ENCODE measurements at places on chromosomes 2 and 18. TPM values are rescaled to one million over a fixed set of nuclear protein-coding genes. Genes with fewer than 3 reads are reported as not detected.

GRCh38 chr2:60445684-60446179, 107.7 kb downstream of the BCL11A start:
- no peaks in the 10 kb centered on the region for H3K36me3 ChIP-seq
- no peak overlapping the region for H3K27ac ChIP-seq
- no peak overlapping the region for H3K4me3 ChIP-seq
- no peak for DNase-seq
- peaks cover 6% of the 10 kb centered on the region for H3K4me1 ChIP-seq

The RAB17 gene
- total RNA-seq: 1.1 TPM

The TUBB8B gene
- not detected for total RNA-seq

DNA sequence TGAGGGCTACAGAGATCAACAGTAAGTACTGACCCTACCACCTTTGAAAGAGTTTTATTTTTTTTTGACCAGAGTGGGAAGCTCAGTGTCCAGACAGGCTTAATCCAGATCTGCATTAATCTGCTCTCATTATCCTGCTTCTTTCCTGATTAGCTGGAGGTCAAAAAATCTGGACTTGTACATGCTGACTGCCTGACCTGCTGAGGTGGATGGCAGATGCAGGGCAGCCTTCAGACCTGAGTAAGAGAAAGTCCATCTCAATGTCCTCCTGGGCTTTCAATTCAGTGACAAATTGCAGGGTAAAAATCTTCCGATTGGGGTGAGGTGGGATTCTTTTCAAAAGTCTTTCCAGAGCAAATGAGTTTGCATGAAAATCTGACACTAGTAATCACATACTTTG, 998.8 kb upstream of the PIK3C3 start:
- no peaks in the 10 kb centered on the region for H3K36me3 ChIP-seq
- no peak for DNase-seq
- no peaks in the 10 kb centered on the region for H3K4me1 ChIP-seq
- no peak overlapping the region for H3K27ac ChIP-seq

DNA sequence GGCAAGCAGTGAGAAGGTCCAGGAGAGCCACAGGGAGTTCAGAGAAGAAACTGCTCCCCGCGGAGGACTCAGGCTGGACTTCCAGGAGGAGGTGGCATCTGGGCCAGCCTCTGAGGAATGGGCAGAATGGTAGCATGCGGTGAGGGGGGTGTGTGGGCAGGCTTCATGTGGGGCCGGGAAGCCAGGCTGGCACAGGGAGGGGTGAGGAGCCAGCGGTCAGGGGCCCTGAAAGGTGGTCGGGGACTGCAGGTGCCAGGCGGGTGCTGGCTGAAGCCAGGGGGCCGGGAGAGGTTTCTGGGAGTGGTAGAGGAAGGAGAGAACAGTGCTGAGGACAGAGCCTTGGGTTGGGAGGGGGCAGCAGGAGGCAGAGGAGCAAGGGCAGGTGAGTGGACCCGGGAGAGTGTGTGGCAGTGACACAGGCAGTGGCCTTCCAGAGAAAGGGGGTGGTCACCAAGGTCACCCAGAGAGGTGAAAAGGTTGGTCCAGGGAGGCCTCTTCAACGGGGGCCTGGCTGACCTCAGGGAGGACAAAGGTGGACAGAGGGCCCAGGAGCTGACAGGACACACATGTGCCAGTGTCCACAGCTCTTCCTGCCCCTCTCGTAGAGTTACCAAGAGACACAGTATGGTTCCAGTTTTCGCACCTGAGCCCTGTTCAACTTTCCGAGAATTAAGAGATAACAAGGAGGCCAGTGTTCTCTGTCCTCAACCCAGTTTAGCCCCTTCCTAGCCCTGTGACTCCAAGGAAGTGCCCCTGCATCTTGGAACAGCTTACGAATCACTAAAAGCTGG, 101.2 kb upstream of the ASB18 start:
- no peaks in the 10 kb centered on the region for H3K36me3 ChIP-seq
- no peak overlapping the region for H3K27ac ChIP-seq
- no peak overlapping the region for H3K4me3 ChIP-seq

The DPP10 gene
- total RNA-seq: not detected

DNA sequence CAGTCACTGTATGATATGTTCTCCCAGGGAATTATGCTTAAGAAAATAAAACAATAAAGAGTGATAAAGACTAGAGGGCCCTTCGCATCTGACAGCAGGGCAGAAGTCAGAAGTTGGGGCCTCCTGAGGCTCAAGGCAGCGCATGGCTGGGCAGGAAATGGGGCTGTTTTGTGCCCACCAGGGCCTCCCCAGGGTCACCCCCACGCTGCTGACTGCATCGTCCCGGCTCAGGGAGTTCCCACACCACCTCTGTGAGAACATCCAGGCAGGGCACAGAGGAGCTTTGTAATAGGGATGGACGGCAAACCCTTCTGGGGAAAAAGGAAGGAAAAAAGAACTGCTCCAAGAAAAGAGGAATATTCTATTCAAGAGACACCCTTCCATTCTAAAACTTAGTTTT, 41.2 kb downstream of the PAX3 start:
- no peak overlapping the region for H3K27ac ChIP-seq
- H3K4me3 ChIP-seq: no peak overlapping the region

GRCh38 chr18:8322486-8322885, 286.8 kb upstream of the RAB12 start:
- DNase-seq: no peak
- H3K27me3 ChIP-seq: no peaks in the 10 kb centered on the region
- no peak overlapping the region for H3K27ac ChIP-seq
- H3K36me3 ChIP-seq: peaks cover 9% of the 10 kb centered on the region
- H3K4me1 ChIP-seq: peaks cover 8% of the 10 kb centered on the region

DNA sequence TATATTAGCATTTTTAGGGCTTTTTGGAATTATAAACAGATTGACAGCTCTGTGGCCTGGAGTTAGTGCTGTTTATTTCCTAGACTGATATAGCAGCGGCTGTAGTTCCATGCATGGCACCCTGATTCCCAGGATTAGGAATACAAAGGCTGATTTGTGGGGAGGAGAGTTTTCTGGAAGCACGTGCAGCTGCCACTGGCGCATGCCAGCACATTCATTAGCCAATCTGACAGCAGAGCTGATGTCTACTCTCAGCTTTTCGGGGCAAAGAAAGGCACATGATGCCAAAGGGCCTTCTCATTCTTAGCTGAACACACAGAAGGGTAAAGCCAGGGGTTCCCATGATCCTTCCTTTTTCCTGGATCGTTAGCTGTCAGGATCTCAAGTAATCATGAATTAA, 45.7 kb upstream of the RAPH1 start:
- H3K4me1 ChIP-seq: peaks cover 43% of the 10 kb centered on the region
- no peaks in the 10 kb centered on the region for H3K36me3 ChIP-seq
- DNase-seq: no peak
- no peak overlapping the region for H3K4me3 ChIP-seq
- H3K27me3 ChIP-seq: no peaks in the 10 kb centered on the region

The CXCR1 gene
- total RNA-seq: 0.69 TPM

- DNase-seq: no peak
- H3K27me3 ChIP-seq: no peaks in the 10 kb centered on the region
- H3K4me3 ChIP-seq: no peak overlapping the region
- no peak overlapping the region for H3K27ac ChIP-seq
Measured at GRCh38 chr2:235049069-235049468, 97.3 kb downstream of the SH3BP4 start.

GRCh38 chr18:11251229-11251890, 102.0 kb upstream of the PIEZO2 start:
- no peaks in the 10 kb centered on the region for H3K36me3 ChIP-seq
- H3K4me1 ChIP-seq: no peaks in the 10 kb centered on the region
- no peak overlapping the region for H3K27ac ChIP-seq
- peaks cover 2% of the 10 kb centered on the region for H3K27me3 ChIP-seq

DNA sequence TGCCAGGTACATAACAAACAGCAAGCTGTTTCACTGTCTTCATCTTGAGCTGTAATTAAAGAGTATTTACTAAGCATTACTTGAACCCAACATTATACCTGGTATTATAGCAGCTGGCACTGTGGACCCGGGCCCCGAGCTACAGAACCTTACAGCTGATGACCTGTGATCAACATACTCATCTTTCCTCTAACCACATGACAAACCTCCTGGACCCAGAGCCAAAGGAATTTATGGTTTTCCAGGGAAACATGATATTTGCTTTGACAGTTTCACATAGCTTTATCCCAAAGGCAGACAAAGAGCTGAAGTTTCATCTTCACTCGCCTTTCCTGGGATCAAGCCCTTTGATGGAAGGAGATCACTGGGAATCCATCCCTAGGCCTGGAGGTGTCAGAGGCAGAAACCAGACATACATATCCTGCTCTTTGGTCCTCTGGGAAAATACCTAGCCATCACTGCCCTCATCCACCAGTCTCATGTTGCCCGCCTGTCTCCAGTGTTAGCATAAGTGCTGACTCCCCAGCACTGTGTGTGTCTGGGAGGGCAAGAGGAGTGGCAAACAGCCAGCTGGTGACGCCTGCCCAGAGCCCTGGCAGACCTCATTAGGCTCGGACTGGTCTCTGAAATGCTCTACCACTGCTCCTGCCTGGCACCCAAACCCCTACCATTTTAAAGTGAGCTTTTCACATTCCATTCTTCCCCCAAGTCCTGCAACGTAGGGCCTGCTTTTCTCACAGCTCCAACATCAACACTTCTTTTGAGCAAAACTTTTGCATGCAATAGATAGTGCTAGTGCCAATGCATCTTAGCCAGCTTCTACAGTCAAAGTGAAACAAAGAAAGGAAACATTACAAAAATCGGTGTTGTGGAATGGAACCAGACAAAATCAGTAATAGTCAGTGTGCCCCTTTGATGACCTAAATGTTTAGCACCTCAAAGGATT, 138.8 kb upstream of the CTAGE1 start:
- H3K27me3 ChIP-seq: no peaks in the 10 kb centered on the region
- H3K4me3 ChIP-seq: no peak overlapping the region
- H3K36me3 ChIP-seq: no peaks in the 10 kb centered on the region
- no peaks in the 10 kb centered on the region for H3K4me1 ChIP-seq
- peak; percentile 39 for DNase-seq

The CLEC4F gene
- total RNA-seq: 0.44 TPM

The ABCG8 gene
- not detected for total RNA-seq

DNA sequence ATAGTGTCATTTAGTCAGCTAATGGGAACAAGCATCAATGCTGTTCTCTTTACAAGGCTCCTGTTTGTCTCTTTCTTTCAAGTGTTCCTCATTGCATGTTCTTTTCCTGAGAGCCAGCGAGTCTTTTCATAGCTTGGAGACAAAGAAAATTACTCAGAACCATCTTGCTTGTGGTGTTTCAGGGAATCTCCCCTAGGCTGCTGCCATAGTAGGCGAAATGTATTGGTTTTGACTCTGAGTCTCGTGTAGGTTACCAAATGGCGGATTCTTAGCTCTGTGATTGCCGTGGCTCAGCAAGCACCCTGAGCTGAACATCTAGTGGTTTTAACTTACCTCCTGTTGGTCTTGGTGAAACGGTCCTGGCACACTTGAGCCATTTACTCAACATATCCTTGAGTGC, 68.7 kb downstream of the RHBDD1 start:
- no peak for DNase-seq
- no peaks in the 10 kb centered on the region for H3K4me1 ChIP-seq

- H3K36me3 ChIP-seq: no peaks in the 10 kb centered on the region
- H3K4me1 ChIP-seq: peaks cover 17% of the 10 kb centered on the region
- H3K27ac ChIP-seq: no peak overlapping the region
- no peak for DNase-seq
- H3K4me3 ChIP-seq: no peak overlapping the region
Measured at GRCh38 chr2:54611830-54612545, 111.5 kb upstream of the EML6 start.

- H3K4me3 ChIP-seq: no peak overlapping the region
- no peak for DNase-seq
- H3K27ac ChIP-seq: peak overlapping the region; percentile 79
- no peaks in the 10 kb centered on the region for H3K27me3 ChIP-seq
- peaks cover 33% of the 10 kb centered on the region for H3K4me1 ChIP-seq
Measured at GRCh38 chr18:50659091-50660003, 99.5 kb downstream of the MAPK4 start.
